ENCODE measurements at places on chromosomes 3 and 15.

DNA sequence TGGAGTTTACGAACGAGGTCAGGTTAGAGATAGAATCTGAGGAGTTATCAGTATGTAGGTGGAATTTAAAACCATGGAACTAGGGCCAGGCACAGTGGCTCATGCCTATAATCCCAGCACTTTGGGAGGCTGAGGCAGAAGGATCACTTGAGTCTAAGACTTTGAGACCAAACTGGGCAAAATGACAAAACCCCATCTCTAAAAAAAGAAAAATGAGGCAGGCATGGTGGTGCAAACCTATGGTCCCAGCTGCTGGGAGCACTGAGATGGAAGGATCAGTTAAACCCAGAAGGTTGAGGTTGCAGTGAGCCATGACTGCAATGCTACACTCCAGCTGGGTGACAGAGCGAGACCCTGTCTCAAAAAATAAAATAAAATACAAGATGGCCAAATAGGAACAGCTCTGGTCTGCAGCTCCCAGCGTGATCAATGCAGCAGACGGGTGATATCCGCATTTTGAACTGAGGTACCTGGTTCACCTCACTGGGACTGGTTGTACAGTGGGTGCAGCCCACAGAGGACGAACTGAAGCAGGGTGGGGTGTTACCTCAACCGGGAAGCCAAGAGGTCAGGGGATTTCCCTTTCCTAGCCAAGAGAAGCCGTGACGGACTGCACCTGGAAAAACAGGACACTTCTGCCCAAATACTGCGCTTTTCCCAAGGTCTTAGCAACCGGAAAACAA is 33.3 kb downstream of the ZMAT3 start:
- no peaks in the 10 kb centered on the region for H3K27me3 ChIP-seq
- DNase-seq: no peak
- no peak overlapping the region for H3K27ac ChIP-seq
- peaks cover 5% of the 10 kb centered on the region for H3K4me1 ChIP-seq
- no peak overlapping the region for H3K4me3 ChIP-seq

DNA sequence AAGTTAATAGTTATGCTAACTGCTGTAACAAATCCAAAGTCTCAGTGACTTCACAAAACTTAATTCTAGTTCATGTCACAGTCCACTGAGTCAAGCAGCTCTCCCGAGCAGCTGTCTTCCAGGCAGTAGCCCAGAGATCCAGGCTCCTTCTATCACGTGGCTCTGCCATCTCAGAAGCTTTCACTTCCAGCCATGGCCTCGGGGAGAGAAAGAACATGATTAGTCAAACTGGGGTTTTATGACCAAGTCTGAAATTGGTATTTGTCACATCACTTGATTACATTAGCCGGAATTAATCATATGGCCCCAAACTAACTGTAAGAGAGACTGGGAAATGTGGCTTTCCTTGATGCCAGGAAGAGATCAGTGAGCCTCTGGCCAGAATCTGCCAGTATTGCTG is 70.2 kb upstream of the DGKG start:
- H3K4me3 ChIP-seq: no peak overlapping the region
- no peak overlapping the region for H3K27ac ChIP-seq
- DNase-seq: no peak
- H3K27me3 ChIP-seq: no peaks in the 10 kb centered on the region

- H3K27ac ChIP-seq: no peak overlapping the region
- no peaks in the 10 kb centered on the region for H3K4me1 ChIP-seq
Measured at GRCh38 chr3:179977356-179977755, 59.4 kb downstream of the PEX5L start.

GRCh38 chr3:149366031-149366430 is 11.4 kb downstream of the TM4SF1 start:
- H3K27me3 ChIP-seq: no peaks in the 10 kb centered on the region
- no peaks in the 10 kb centered on the region for H3K36me3 ChIP-seq
- H3K27ac ChIP-seq: peak overlapping the region; percentile 96
- peaks cover 2% of the 10 kb centered on the region for H3K4me1 ChIP-seq
- no peak for DNase-seq

DNA sequence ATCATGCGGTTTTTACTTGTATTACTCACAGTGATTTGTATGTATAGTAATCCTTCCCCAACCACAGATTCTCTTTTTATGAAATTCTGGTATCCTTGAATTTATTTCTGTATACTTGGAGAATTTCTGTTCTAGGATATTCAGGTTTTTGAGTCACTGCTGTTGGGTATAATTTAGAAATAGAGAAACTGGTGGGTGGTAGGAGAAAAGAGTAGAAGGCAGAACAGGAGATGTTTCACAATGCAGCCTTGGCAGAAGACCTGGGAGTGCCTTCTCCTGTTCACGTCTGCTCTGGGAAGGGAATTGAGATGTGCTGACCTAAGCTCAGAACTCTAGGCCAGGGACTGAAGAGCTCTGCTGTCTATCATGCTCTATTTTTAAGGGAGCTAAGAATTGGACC is 193.6 kb downstream of the EPHB1 start:
- no peaks in the 10 kb centered on the region for H3K36me3 ChIP-seq
- H3K4me3 ChIP-seq: no peak overlapping the region
- H3K27ac ChIP-seq: no peak overlapping the region
- no peaks in the 10 kb centered on the region for H3K27me3 ChIP-seq
- no peaks in the 10 kb centered on the region for H3K4me1 ChIP-seq

- DNase-seq: no peak
- no peaks in the 10 kb centered on the region for H3K4me1 ChIP-seq
- no peaks in the 10 kb centered on the region for H3K36me3 ChIP-seq
- H3K27ac ChIP-seq: no peak overlapping the region
Measured at GRCh38 chr3:181623924-181624694, 87.6 kb upstream of the SOX2 start.

DNA sequence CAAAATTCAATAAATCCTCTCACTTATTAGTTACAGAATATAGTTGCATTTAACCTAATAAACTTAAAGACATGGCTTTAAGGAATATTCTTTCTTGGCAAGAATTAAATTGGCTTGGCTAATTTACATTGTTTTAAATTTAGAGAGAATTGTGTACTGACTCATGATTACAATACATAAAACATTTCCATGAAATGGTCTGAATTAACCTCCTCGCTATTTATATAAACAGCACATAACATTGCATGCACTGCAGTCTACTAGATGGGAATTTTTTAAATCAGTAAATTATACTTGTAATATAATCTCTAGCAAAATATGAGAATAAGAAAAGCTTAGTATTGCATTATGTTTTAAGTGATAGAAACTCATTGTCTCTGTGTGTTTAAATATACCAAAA is 268.9 kb downstream of the SHOX2 start:
- no peak for DNase-seq
- no peak overlapping the region for H3K27ac ChIP-seq
- H3K27me3 ChIP-seq: no peaks in the 10 kb centered on the region
- no peaks in the 10 kb centered on the region for H3K4me1 ChIP-seq
- no peaks in the 10 kb centered on the region for H3K36me3 ChIP-seq

DNA sequence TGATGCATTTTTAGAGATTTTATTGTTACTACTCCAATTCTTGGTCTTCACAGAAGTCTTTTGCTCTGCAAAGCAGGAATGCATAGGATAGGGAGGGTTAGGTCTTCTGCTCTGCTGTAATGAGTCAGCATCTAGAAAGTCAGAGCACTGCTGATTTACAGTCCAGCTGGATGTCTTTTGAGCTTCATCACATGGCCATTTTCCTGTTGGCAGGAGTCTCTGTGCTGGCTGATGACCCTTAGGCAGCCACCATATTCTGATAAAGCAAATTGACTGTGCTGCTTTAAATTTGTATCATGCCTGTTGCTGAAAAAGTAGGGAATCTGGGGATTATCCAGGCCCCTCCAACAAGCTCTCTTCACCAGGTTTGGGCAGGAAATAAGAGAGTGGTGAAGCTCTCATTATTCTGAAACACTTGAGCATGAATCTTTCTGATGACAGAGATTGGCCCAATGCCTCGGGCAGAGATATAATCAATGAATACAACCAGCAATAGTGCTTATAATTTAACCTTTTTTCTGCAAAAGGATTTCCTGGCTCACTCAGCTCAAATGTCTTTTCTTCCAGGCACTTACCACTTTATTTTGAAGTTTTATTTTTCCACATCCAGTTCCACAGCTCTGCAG is 9.7 kb upstream of the CRBN start:
- no peak overlapping the region for H3K4me3 ChIP-seq
- no peaks in the 10 kb centered on the region for H3K36me3 ChIP-seq
- DNase-seq: no peak
- H3K4me1 ChIP-seq: no peaks in the 10 kb centered on the region

DNA sequence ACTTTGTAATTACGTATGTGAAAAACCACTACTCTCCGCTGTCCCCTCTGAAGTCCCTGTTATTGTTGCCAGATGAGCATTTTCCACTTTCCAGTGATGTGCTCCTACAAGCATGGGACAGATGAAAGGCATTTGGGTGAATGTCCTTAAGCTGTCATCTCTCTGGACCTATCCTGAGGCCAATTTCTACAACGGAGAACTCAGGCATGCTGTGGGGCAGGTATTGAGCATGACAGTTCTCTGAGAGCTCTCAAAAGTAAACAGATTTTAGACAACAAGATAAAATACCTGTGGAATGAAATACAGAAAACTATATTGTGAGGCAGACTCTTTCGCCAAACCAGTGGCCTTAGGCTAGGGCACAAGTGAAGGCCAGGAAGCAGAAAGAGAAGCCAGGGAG is 656.5 kb upstream of the NR2F2 start:
- no peak overlapping the region for H3K27ac ChIP-seq
- no peaks in the 10 kb centered on the region for H3K36me3 ChIP-seq
- H3K4me3 ChIP-seq: no peak overlapping the region
- no peak for DNase-seq

DNA sequence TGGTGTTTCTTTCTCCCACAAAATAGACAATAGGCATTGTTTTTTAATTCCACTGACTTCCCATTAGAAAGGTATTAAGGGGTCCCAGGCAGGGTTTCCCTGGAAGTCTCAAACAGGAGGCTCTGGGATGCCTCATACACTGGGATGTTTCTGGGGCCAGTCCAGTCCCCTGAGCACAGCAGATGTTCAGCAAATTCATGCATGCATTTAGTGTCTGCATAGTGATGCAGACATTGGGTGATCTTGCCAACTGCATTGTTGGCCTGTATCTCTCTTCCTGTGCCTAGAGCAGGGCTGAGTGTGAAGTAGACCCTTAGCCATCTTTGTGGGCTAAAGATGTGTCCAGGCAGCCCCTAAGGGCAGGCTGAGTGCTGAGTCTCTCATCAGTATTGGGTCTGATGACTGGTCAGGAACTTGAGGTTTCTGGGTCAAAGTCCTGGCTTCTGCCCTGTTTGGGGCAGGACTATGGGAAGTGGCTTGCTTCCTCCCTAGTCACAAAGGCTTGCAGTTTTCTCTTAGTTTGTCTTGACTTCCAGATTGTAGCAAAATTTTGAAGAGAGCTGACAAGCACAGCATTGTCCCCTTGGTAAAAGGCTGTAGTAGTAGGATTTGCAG is 56.5 kb downstream of the BSN start:
- H3K4me3 ChIP-seq: no peak overlapping the region
- no peaks in the 10 kb centered on the region for H3K4me1 ChIP-seq
- no peak for DNase-seq
- no peak overlapping the region for H3K27ac ChIP-seq
- no peaks in the 10 kb centered on the region for H3K36me3 ChIP-seq
- H3K27me3 ChIP-seq: no peaks in the 10 kb centered on the region

- H3K27me3 ChIP-seq: no peaks in the 10 kb centered on the region
- H3K4me1 ChIP-seq: no peaks in the 10 kb centered on the region
- no peaks in the 10 kb centered on the region for H3K36me3 ChIP-seq
- no peak within 1 kb of the TSS for H3K27ac ChIP-seq
Measured at GRCh38 chr3:45885979-45886705, at the start of gene CCR9. Gene CCR9 (plus strand): TSS chr3:45886543. CDS start chr3:45894934, 8,391 bp downstream.

DNA sequence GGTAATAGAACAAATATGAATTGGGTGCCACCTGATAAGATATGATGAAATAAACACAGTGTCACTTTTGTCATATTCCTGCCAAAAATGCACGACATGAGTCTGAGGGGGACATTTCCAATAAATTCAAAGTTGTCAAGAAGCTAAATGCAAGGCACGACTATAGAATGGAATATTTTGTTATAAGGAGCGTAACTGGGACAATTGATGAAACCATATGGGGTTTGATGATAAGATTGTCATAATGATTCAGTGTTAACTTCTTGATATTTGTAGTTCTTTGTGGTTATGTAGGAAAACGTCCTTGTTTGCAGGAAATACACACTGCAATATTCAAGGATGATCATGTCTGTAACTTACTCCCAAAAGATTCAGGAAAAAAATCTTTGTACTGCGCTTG is 163.3 kb downstream of the MEX3B start:
- no peaks in the 10 kb centered on the region for H3K27me3 ChIP-seq
- H3K27ac ChIP-seq: no peak overlapping the region
- H3K4me1 ChIP-seq: no peaks in the 10 kb centered on the region

GRCh38 chr3:63056932-63057331 is 181.7 kb upstream of the CADPS start:
- no peaks in the 10 kb centered on the region for H3K27me3 ChIP-seq
- no peak overlapping the region for H3K4me3 ChIP-seq
- no peak for DNase-seq
- no peak overlapping the region for H3K27ac ChIP-seq

- H3K36me3 ChIP-seq: no peaks in the 10 kb centered on the region
- H3K4me3 ChIP-seq: no peak overlapping the region
- H3K4me1 ChIP-seq: no peaks in the 10 kb centered on the region
- DNase-seq: no peak
- H3K27me3 ChIP-seq: no peaks in the 10 kb centered on the region
- H3K27ac ChIP-seq: no peak overlapping the region
Measured at GRCh38 chr3:159114582-159114981, 312.7 kb downstream of the MFSD1 start.

GRCh38 chr15:84810073-84810840 is 6.9 kb upstream of the ALPK3 start:
- H3K36me3 ChIP-seq: no peaks in the 10 kb centered on the region
- H3K27ac ChIP-seq: no peak overlapping the region
- no peak overlapping the region for H3K4me3 ChIP-seq
- no peaks in the 10 kb centered on the region for H3K27me3 ChIP-seq
- no peak for DNase-seq
- H3K4me1 ChIP-seq: no peaks in the 10 kb centered on the region

DNA sequence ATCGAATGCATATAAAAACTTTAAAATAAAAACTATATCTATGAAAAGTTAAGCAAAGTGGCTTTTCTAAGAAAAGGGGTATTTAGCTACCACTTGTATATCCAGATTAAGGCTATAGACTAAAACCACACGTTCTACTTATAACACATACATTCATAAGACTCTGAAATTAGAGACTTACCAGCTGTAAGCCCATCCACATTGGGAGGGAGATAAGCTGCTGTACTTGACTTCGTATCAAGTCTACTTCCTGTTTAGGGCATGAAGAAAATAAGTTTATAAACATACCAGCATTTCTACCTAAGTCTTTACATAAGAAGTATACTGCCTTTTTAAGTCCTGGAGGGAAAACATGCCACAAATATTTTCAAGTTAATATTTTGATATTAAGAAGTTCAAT is 27.7 kb downstream of the AQR start:
- H3K27me3 ChIP-seq: no peaks in the 10 kb centered on the region
- H3K4me1 ChIP-seq: no peaks in the 10 kb centered on the region
- H3K4me3 ChIP-seq: no peak overlapping the region
- no peak for DNase-seq

DNA sequence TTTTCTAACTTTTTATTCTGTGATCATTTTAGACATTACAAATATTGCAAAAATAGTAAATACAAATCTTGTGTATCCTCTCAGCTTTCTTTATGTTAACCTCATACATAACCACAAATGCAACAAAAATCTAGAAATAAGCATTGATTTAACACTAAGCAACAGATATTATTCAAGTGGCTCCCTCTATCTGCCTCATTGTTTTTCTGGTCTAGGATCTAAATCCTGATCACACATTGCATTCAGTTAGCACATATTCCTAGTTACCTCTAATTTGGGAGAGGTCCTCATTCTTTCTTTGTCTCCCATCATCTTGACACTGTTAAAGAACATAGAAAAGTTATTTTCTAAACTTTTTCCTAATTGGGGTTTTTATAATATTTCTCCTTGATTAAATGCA is 1126.0 kb downstream of the ROBO2 start:
- no peaks in the 10 kb centered on the region for H3K4me1 ChIP-seq
- no peak overlapping the region for H3K27ac ChIP-seq
- no peaks in the 10 kb centered on the region for H3K27me3 ChIP-seq
- no peaks in the 10 kb centered on the region for H3K36me3 ChIP-seq
